ENCODE measurements at places on chromosomes 2 and 18.

DNA sequence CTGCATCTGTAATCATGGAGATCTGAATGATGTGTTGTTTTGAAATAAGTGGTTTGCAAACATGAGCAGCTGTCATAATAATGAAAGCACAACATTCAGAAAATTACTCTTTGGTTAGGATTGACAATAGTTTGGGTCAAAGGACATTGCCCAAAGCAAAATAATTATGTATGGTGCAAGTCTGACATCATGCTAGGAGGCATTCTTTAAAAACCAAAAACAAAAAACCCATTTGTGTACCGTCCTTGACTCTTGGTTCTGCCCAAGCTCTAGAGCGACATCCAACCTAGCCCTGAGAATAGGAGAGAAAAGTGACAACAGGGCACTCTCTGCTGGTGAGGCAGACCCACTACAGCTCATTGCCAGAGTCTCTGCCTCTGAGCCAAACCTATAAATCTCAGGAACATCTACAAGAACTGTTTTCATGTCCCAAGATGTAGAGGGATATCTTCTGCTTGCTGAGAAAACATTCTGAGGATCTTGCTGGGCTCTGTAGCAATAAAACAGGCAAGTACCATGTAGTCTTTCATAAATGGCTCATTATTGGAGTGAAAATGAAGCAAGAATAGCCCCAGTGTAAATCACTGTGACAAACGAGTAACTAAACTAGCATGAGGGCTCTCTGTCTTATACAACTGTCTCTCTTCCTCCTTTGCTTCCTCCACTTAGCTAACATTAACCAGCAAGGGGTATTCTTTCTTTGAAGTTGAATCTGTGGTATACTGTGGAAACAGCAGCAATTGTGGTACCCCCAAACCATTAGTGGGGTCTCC, 266.8 kb upstream of the CXCR4 start:
- DNase-seq, result no peak

- DNase-seq, result no peak
Observed at GRCh38 chr2:42085706-42086487, 38.1 kb downstream of the PKDCC start.

- no peak for DNase-seq
Observed at GRCh38 chr2:241982706-241983570, 113.4 kb downstream of the RTP5 start.

DNA sequence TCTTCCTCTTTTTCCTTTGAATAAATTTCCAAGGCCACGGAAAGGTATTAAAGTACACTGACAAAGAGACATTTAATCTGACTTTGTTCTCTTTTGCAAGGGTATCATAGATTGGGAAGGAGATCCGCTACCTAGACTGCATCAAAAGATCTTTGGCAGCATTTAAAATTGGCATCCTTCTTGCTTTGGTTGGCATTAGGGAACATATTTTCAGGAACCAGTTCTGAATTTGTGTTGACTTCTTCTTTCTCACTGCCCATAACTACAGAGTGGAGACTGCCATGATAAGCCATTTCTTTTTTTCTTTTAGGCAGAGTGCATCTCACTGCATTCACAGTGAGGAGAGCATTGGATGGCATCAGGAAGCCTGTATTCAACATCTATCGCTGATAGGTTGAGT, 83.4 kb downstream of the DOCK10 start:
- DNase-seq, result no peak

- DNase-seq, result no peak
Observed at GRCh38 chr2:236612737-236613136, 43.1 kb downstream of the ACKR3 start.

- DNase-seq, result no peak
Observed at GRCh38 chr2:96144481-96145035, 682 bp downstream of the DUSP2 start.

GRCh38 chr2:219603771-219604170, 6.1 kb downstream of the STK11IP start:
- DNase-seq, result no peak
